H4 (cell line): ENCODE measurements at places on chromosomes 4 and X. TPM values are rescaled to one million over a fixed set of nuclear protein-coding genes. Genes with fewer than 3 reads are reported as not detected.

The NPY2R gene
- total RNA-seq: not detected in 2 replicates

The CEP135 gene
- 2.3 and 5.2 TPM in 2 replicates for total RNA-seq

The C1QTNF7 gene
- total RNA-seq: not detected in 2 replicates

The FRAS1 gene
- 0.43 and 1.8 TPM in 2 replicates for total RNA-seq

The TEX11 gene
- not detected in 2 replicates for total RNA-seq

The TMEM271 gene
- total RNA-seq: 0.08 TPM in 1 of 2 replicates, not detected in the other

The MAGIX gene
- 0.48 and 2.3 TPM in 2 replicates for total RNA-seq

The LDOC1 gene
- total RNA-seq: 5.2 and 12.4 TPM in 2 replicates

The MAGEA2B gene
- 3.2 and 19.6 TPM in 2 replicates for total RNA-seq

The CDX4 gene
- not detected in 2 replicates for total RNA-seq

The PLS3 gene
- total RNA-seq: 126 and 161 TPM in 2 replicates

The CDKL2 gene
- 0.02 and 0.31 TPM in 2 replicates for total RNA-seq

The WDR17 gene
- total RNA-seq: 1.7 and 3.4 TPM in 2 replicates

The MID1IP1 gene
- 37.5 and 48.9 TPM in 2 replicates for total RNA-seq

The CHRNA9 gene
- 0.85 and 1.4 TPM in 2 replicates for total RNA-seq

The DCAF4L1 gene
- 0.14 TPM in 1 of 2 replicates, not detected in the other for total RNA-seq

The OTUD4 gene
- total RNA-seq: 6.5 and 10.7 TPM in 2 replicates

The HSFX4 gene
- total RNA-seq: not detected in 2 replicates

The MAGEA9B gene
- 0.08 TPM in 1 of 2 replicates, not detected in the other for total RNA-seq

The CYTL1 gene
- total RNA-seq: 103 and 104 TPM in 2 replicates

The CCSER1 gene
- 1.5 and 2.8 TPM in 2 replicates for total RNA-seq

The ATP1B4 gene
- not detected in 2 replicates for total RNA-seq

The SPON2 gene
- 4.5 and 12.0 TPM in 2 replicates for total RNA-seq

The LDB2 gene
- 16.8 and 21.6 TPM in 2 replicates for total RNA-seq

The IDS gene
- 67.1 and 75.1 TPM in 2 replicates for total RNA-seq

The NXF2B gene
- total RNA-seq: 0.15 TPM in 1 of 2 replicates, not detected in the other

The F8A3 gene
- total RNA-seq: 0.41 and 5.0 TPM in 2 replicates

The PASD1 gene
- 0.12 TPM in 1 of 2 replicates, not detected in the other for total RNA-seq

The IGSF1 gene
- total RNA-seq: 1.9 and 2.0 TPM in 2 replicates

The SLC4A4 gene
- 3.4 and 4.8 TPM in 2 replicates for total RNA-seq

The UGT2A1 gene
- total RNA-seq: not detected in 2 replicates

The GATB gene
- 22.7 and 38.2 TPM in 2 replicates for total RNA-seq

The NDP gene
- total RNA-seq: 0.39 TPM in 1 of 2 replicates, not detected in the other

The MAGEB10 gene
- total RNA-seq: not detected in 2 replicates

The CSAG3 gene
- total RNA-seq: 3.2 and 3.3 TPM in 2 replicates

The KCND1 gene
- total RNA-seq: 0.12 TPM in 1 of 2 replicates, not detected in the other

The OCIAD1 gene
- total RNA-seq: 212 and 281 TPM in 2 replicates
